Urinary bladder (tissue), 4 donors: ENCODE measurements at places on chromosomes 3 and 15.

DNA sequence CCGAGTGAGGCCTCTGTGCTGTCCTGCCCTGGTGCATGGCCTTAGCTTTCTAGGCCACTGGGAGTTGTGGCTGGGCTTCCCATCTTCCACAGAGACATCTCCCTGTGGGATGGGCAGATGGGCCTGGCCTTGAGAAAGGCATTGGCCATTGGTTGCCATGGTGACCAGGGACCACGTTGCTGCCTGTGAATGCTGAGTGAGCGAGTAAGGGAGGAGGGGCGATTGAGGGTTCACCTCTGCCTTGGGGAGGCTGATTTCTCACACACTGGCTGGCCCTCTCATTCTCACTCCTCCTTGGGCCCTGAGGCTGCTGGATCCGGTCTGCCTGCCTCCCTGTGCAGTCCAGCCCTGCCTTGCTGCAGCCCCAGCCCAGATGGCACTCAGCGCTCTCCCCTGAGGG lies 26.4 kb upstream of the DOCK3 start:
- DNase-seq = no peak

DNA sequence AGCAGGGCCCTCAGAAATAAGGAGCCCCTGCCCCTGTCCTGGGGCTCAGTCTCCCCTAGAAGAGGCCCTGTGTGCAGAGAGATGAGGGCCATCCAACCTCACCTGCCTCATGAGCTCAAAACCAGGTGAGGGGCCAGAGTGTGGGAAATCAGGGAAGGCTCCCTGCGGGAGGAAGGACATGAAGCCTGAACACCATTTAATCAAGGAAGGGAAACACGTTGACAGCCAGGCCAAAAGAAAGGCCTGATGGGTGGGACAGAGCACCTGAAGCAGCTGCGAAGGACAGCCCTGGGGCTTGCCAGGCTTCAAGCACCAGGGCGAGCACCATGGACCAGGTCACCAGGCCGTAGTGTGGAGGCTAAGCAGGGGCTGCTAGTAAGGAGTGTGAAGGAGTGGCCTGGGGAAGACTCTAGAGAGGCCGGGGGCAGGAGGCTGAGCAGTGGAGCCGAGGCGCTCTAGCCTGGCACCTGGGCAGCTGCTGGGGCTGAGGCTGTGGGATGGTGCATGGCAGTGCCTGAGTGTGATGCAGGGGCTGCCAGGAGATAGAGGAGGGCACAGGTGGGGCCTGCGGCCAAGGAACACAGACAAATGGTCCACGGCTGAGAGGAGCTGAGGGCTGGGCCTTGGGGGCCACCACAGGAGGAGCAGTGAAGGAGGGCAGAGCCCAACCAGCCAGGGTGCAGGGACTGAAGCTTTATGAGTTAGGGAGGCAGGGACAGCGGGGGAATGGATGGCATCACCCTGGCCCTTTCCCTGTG lies 16.1 kb downstream of the ACAA1 start:
- no peak for DNase-seq

- no peak for DNase-seq
Observed at GRCh38 chr3:55955891-55956477, 468.9 kb upstream of the WNT5A start.

- DNase-seq = no peak
Observed at GRCh38 chr3:141129049-141129448, 77.9 kb downstream of the SPSB4 start.

GRCh38 chr15:28895146-28895545 lies 9.4 kb downstream of the APBA2 start:
- no peak for DNase-seq

DNA sequence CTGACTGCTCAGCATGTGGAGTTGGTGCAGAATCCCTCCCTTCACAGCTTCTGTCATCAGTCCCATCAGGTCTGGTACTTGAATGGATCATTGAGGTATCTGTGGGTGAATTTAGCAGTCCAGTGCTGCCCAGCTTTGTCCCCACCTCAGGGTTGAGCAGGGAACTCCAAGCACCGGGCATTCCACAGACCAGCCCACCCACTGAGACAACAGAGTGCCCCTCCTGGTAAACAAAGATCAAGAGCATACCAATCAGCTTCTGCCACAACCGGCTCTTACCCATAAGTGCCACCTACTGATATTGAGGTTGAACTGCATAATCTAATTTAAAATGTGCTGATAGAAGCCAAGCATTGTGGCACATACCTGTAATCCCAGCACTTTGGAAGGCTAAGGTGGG lies 57.1 kb upstream of the FXR1 start:
- no peak for DNase-seq

GRCh38 chr3:35946121-35946853 lies 307.0 kb downstream of the ARPP21 start:
- no peak for DNase-seq

DNA sequence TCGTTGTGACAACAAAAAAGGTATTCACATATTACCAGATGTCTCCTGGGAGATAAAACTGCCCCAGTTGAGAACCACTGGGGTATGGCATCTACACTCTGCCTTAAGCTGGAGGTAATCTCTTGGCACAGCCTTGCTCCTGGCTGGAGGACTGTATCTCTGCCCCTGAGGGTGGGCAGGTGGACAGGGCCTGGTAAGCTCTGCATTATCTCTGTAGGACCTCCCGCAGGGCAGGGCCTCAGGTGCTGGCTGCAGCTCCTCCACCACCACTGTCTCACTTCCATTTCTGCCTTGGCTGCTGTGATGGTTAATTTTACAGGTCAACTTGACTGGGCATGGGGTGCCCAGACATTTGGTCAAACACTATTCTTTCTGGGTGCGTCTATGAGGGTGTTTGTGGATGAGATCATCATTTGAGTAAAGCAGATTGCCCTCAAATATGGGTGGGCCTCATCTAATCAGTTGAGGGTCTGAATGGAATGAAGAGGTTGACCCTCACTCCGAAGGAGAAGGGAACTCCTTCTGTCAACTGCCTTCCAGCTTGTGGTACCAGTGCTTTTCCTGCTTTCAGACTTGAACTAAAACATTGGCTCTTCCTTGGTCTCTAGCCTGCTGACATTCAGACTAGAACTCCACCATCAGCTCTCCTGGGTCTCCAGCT lies 9.8 kb upstream of the RHCG start:
- DNase-seq = no peak

DNA sequence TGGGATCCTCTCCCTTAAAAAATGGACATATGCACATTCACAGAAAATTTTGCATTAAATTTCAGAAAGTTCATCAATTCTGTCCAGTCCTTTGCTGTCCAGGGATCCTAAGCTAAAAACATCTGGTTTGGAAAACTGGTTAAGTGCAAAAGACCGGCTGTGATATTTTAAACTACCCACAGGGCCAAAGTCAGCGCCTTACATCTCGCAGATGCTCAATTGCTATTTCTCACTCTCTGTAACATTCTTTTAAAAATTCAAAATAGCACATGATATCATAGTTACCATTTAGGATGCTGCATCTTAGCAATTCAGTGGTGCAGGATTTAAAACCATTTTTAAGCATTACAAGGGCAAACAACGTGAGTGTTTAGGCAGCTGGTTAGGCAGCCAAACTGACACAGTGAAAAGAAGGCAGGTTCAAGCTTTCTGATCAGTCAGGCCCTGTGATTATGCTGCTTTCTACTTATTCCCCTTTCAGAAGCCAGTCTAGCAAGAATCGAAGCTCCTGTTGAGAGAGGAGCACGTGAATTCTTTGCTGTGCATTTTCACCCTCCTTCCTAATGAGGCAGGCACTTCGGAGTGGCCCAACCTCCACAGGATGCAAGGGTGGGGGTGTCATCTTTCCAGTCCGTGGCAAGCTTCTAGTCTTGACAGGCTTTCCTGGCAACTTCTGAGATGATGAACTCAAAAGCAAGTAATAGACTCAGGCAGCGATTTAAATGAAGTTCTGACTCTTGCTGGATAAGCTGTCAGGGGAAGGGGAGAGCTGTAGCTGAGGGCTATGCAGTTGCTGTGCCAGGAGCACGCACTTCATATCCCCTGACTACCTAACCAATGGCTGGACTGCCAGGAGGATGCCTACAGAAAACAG lies 8.8 kb downstream of the PRICKLE2 start:
- no peak for DNase-seq

GRCh38 chr3:156643729-156644389 lies 30.5 kb upstream of the TIPARP start:
- no peak for DNase-seq

DNA sequence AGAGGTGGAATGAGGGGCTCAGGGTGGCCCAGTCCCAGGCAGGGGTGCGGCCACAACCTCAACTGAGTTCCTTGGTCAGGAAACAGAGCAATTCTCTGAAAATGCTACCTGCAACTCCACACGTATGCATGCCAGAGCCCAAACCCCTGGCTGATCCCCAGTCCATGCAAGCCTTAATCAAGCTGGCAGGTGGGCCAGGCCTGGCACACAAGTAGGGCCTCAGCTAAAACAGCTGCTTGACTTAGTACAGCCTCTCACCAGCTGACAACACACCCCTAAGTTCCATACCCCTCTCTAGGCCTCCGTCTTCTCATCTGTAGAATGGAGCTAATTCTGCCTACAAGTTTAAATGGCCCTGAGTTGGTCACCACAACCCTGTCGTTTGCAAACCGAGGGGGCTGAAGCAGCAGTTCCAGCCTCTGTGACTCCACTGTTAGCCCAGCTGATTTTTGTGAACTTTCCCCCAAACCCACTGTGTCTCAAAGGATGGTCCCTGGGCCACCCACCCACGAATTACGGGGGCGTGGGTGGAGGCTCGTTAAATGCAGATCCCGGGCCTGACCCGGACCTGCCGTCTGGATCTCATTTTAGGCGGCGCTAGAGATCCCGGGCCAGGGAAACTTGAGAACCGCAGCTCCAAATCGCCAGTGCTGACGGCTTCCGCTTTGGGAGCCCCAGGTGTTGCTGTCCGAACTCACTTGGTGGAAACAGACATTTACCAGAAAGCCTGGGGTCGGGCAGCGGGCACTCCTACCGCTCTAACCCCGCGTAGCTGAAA lies 927 bp downstream of the CHDH start:
- no peak for DNase-seq

GRCh38 chr3:101902041-101902440 lies 52.7 kb downstream of the NFKBIZ start:
- DNase-seq = no peak

- no peak for DNase-seq
Observed at GRCh38 chr3:78887547-78888011, 880.2 kb downstream of the ROBO1 start.

- DNase-seq = no peak
Observed at GRCh38 chr15:80816936-80817335, 37.8 kb downstream of the CEMIP start.

DNA sequence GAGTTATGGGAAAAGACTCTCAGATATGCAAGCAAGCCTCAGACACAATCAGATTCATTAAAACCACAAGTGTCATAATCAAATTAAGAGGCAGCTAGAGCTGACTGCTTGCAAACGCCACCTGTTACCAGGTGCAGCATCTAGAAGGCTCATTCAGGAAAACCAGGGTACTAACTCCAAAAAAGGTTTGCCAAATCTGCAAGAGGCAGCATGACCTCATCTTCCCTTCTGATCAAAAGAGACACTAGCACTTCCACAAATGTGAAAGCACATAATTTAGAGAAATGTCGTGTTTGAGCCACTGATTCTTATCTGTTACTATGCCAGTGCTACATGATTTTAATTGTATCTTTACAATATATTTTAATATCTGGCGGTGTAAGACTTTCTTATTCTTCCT lies 123.3 kb upstream of the NANOGP8 start:
- DNase-seq = no peak

DNA sequence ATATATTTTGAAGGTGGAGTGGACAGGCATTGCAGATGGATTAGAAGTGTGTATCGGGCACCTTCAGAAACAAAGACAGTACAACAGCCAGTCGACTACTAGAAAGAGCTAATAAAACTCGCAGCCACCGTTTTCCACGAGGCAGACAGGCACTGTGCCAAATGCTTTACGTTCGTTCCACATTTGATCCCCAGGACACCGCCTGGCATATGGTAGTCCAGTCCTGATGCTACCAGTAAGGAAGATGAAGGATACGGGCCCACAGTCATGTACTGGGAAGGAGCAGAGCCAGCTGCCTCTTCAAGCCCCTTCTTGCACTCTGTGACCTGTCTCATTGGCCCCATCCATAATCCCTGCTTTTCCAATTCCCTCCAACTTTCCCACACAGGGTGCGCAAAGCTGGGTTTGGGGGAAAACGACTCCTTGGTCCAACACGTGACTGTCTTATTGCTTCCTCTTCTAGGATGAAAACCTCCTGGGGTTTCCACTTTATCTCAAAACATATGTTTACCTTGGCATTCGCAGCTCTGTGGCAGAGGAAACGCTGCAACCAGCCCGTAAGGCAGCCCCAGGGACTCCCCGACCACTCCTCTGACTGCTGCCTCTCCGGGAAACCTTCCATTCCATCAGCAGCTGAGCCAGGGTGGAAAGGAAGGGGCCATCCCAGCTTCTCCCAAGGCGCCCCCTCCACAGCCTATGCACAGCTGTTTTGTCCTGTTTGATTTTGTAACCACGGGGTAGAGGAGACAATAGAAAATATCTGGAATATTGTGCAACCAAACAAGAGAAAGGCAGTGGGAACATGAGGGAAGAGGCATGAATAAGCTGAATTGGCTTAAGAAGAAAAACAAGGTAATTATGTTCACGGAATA lies 107.4 kb downstream of the ADAMTS17 start:
- DNase-seq = no peak

DNA sequence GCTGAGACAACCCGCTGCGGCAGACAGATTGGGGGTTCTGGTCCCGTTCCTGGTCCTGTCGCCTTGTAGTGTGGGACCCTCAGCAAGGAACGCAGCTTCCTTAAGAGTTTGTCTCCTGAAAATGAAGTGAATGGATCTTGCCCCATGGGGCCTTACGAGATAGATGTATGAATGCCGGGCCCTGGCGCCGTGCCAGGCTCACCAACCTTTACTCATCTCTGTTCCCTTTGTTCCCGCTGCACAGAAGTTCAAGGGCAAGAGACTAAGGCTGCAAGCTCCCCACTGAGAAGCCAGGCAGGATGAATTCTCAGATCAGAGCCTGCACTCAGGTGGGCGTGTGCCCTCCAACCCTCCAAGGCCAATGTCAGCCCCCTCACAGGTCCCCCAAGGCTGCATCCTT lies 162.7 kb upstream of the IQSEC1 start:
- DNase-seq = no peak

DNA sequence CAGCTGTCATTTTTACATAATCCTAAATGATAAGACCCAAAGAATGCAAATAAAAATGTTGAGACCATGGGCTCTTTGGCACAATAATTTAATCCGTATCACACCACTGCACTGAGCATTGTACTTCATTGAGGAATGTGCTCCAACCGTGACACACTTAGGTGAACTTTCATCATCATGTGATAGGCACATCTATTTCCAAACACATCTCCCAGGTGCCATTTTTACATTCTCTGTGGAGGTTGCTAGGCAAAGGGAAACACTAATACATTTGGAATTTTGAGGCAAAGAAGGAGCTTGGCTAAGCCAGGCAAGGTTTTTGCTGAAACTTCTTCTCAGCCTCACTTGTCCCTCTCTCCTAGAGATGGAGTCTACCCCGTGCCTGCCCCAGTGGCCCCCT lies 68.7 kb downstream of the LRTM1 start:
- no peak for DNase-seq

GRCh38 chr3:184663356-184663755 lies 48.5 kb downstream of the MAGEF1 start:
- no peak for DNase-seq

DNA sequence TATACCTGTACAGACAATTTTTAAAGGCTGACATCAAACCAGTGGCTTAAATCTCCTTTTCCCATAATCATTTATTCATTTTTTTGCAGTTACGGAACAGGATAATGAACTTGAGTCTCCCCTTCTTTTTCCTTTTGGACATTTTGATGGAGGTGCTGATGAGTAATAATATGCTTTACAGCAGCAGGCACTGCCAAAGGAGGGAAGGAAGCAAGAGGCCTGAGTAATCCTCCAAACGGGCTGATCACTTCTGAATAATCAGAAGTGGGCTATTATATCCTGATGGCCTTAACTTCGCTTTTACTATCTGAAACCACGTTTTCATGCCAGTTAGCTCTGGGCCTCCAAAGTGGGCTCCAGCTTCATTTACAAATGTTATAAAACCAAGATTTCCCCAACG lies 527.2 kb downstream of the FOXP1 start:
- DNase-seq = no peak
